A673 (cell line): ENCODE measurements at places on chromosomes 12 and 14. TPM values are rescaled to one million over a fixed set of nuclear protein-coding genes. Genes with fewer than 3 reads are reported as not detected.

GRCh38 chr14:92464716-92465115, 48.9 kb upstream of the RIN3 start:
- no peak for DNase-seq

- DNase-seq = peak; percentile 71
Measured at GRCh38 chr12:18345021-18345735, 83.9 kb downstream of the PIK3C2G start.

DNA sequence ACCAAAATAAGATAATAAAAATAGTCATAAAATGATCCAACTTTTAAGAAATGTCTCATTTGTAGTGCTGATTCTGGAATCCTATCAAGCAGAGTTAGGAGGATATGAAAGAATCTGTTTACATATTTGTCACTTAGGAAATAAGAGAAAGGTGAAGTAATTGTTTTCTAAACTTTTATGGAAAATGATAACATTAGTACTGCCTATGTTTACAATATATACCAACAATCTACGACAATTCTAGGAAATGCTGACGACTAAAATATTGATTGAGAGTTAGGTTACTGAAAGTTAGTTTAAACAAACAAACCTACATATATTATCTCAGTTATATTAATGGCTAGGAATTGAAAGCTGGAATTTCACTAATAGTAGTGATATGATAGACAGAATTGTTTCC, 18.0 kb downstream of the TSPAN19 start:
- no peak for DNase-seq

- no peak for DNase-seq
Measured at GRCh38 chr12:93043877-93044209, 114.7 kb upstream of the EEA1 start.

DNA sequence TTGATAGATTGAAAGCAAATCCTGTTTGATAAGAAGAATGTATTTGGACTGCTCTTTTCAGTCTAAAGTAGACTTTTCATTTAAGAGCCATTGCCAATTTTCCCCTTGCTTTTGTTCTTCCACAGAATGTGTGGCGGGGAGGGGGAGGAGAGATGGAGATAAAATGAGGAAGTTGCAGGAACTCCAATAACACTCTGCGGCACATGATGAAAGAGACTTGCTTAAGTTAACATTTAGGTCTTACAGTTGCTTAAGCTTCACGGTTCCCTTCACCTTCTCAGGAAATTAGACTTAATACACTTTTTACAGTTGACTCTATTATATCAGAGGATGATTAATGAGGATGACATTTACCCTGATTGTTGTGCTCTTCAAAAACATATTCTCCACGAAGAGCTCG, 537.3 kb downstream of the TMTC2 start:
- DNase-seq = peak; percentile 24

Gene OR6C74
- total RNA-seq = not detected in 2 replicates

Gene KRAS
- 25.2 and 29.2 TPM in 2 replicates for total RNA-seq
